Activated naive CD4-positive, alpha-beta T cell (primary cell): ENCODE measurements at places on chromosomes 4 and X.
A peak's percentile ranks its signal among the peaks of the same experiment; 100 is the strongest.

GRCh38 chr4:76278583-76278982 lies 27.1 kb downstream of the FAM47E start:
- no peak for DNase-seq

- no peak for DNase-seq
Measured at GRCh38 chr4:161555689-161556660, 607.8 kb downstream of the FSTL5 start.

DNA sequence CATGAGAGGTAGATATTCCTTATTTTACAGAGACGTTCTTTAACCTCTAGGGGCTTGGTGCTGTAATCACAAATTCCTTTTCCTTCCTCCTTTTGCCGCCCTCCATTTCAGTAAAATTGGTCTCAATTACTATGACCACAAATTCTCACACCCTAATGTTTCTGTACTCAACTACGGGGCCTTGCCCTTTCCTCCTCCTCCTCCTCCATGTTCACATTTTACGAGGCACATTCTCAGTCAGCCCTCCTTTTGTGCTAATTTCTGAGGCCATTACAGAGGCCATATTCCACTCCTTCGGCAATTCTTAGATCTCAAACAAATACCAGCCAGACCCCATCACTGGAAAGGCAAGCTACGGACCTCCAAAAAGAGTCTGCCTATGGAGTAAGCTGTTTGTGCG lies 92.1 kb downstream of the SH3KBP1 start:
- no peak for DNase-seq

GRCh38 chrX:10754445-10754844 lies 134.1 kb upstream of the MID1 start:
- DNase-seq, result no peak

- DNase-seq, result no peak
Measured at GRCh38 chrX:138890491-138890890, 179.0 kb upstream of the FGF13 start.

GRCh38 chr4:16674082-16674481 lies 224.4 kb downstream of the LDB2 start:
- DNase-seq, result no peak

GRCh38 chrX:8632924-8633323 lies 99.0 kb downstream of the ANOS1 start:
- DNase-seq, result no peak

DNA sequence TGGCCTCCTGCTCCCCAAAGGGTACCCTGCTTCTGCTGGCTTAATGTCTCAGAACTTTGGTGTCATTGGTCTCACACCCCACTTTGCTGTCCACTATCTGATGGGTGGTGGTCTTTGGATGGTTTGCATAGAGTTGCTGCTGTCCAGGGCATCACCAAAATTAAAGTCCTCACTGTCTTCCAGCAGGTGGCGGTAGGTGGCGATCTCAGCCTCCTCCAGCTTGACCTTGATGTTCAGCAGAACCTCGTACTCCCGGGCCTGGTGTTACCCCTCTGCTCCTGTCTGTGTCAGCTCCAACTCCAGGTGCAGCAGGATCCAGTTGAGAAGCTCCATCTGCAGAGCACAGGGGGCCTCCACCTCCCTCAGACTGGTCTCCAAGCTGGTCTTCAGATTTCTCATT lies 1169.5 kb upstream of the PABPC4L start:
- DNase-seq, result no peak

DNA sequence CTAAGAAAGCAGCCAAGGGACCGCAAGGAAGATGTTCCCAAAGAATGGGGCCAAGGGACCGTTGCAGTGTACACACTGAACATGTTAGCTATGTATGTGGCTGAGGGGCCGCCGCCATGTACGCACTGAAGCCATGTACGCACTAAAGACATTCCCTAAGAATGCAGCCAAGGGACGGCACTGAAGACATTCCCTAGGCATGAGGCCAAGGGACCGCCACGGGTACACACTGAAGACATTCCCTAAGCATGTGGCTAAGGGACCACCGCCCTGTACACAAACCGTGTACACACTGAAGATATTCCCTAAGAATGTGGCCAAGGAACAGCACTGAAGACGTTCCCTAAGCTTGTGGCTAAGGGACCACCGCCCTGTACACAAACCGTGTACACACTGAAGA lies 54.0 kb downstream of the DHRSX start:
- DNase-seq, result no peak

- no peak for DNase-seq
Measured at GRCh38 chr4:53349091-53349491, 16.8 kb downstream of the SCFD2 start.

DNA sequence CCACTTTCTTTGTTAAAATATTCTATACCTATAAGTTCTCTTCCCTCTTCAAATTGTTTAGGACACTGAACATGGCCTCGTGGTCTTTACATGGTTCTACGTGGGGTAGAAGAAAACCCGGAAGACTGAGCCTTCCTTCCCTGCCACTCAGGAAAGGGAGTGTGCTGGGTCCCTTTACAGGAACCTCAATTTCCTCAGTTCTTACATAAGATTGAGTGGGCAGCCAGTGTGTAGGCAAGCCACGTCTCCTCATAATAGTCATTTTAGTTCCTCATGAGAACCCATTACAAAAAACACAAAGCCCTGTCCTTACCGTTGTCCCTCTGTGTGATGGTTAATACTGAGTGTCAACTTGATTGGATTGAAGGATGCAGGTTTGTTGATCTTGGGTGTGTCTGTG lies 28.7 kb upstream of the SMIM10L2A start:
- no peak for DNase-seq

GRCh38 chrX:103629318-103630170 lies 769 bp downstream of the TCEAL1 start:
- DNase-seq, result no peak

GRCh38 chr4:41256131-41256739 lies 493 bp upstream of the UCHL1 start:
- no peak for DNase-seq

DNA sequence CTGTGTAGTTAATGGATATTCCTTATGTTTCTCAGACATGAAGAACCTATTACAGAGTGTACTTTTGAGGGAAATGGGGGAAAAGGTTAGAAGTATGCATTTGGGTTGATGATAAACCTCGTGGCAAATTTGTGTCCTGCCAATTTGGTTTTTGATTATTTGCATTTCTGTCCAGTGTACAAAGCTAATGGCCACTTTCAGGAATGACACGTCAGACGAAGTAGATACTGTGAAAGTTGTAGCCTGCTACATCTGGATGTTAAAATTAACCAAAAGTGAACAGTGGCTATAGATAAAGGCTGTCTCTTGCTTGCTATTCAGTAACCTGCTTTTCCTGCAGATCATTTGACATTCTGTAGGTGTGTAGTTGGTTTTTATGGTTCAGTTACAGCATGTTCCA lies 1.0 kb downstream of the PRDX4 start:
- no peak for DNase-seq

DNA sequence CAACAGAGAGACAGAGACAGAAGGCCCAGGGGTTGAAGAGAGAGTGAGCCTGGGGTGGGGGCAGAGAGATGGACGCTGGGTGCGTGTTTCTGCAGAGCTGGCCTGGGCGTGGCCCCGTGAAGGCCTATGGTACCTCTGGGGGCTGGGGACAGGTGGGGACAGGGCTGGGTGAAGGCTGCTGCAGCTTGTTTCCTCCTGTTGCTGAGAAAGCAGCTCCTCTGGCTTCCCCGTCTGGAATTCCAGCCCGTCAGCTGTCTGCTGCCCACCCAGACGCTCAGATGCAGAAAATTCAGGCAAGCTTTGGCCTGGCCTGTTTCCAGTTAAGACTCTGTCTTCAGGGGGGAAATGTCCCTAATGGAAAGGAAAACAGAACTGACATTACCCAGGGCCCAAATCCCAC lies 76.8 kb upstream of the PSAPL1 start:
- DNase-seq, result no peak

DNA sequence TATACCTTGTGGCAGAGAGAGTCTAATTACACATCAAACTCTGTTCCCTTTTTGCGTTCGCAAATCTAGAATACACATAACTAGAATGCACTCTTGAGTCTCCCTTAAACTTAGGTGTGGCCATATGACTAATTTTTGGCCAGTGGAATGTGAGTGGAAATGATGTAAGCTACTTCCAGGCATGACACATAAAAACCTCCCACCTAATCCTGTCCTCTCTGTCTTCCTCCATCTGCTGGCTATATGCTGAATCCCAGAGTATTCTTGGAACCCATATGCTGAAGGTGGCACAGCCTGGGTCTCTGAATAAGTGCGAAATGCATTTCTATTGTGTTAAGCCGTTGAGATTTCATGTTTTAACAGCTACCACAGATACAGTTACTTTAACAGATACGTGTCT lies 269.9 kb upstream of the NRK start:
- DNase-seq, result no peak

- no peak for DNase-seq
Measured at GRCh38 chr4:32180086-32180485, 1459.9 kb downstream of the PCDH7 start.

DNA sequence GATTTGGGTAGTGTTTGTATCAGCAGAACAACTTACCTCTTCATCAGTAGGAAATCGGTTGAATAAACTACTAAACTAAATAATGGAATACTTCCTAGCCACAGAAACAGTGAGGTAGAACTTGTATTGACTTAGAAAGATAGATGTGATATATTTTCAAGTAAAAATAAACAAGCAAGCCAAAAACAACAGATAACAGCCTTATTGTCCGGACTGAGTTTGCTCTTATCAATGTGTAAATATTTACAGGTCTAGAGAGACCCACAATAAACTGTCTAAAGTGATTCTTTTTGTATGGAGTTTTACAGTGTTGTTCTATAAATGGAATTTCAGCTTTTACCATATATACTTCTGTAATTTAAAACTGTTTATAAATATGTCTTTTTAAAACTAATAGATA lies 721.8 kb downstream of the ADGRL3 start:
- DNase-seq, result no peak

DNA sequence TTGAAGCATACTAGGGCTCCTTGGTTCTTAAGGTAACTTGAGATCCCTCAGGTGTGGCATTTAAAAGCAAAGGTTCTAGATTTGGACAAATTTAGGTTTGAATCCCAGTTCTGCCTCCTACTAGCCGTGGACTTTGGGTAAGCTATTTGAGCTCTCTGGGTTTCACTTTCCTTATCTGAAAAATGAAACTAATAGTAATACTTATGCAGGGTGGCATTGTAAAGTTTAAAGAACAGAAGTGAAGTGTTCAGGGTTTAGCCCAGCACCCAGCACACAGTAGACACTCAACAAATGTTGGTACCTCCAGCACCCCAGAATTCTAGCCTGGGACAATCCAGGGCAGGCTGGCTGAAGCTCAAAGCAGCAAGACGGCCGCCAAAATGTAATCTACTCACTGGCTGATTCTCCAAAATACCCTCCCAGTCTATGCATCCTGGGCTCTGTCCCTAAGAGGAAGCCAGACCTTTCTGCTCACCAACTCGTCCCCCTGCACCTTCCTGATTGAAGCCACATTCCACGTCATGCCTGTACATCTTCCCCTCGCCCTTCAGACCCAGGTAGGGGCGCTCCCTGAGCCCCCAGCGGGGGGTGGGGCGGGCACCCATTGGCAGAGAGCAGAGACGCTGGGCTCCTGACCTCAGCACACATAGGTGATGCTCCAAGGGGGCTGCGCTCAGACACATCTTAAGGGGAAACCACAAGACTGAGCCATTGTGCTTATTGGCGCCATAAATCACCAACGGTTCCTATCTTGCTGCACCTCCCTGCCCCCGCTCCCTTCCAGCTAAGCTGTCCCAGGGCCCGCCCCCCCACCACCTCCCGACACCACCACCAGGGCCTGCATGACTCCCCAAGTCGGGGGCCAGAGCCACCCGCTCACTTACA lies 160.6 kb downstream of the BCOR start:
- DNase-seq, result peak; percentile 3
